IMR-90 (cell line): ENCODE measurements at places on chromosomes 6 and 20. TPM values are rescaled to one million over a fixed set of nuclear protein-coding genes. Genes with fewer than 3 reads are reported as not detected.

LY6G6F gene
- total RNA-seq, result not detected in 2 replicates

CST7 gene
- not detected in 2 replicates for total RNA-seq

PLCB4 gene
- 24.0 and 28.3 TPM in 2 replicates for total RNA-seq

FAM217A gene
- not detected in 2 replicates for total RNA-seq

FOXQ1 gene
- not detected in 2 replicates for total RNA-seq

CGA gene
- total RNA-seq, result not detected in 2 replicates

NFATC2 gene
- total RNA-seq, result 0.18 and 0.28 TPM in 2 replicates

MUCL3 gene
- total RNA-seq, result not detected in 2 replicates

ADNP gene
- 23.1 and 23.3 TPM in 2 replicates for total RNA-seq

- DNase-seq, result no peak
Observed at GRCh38 chr20:63057171-63058117, 50.7 kb upstream of the BHLHE23 start.

DNA sequence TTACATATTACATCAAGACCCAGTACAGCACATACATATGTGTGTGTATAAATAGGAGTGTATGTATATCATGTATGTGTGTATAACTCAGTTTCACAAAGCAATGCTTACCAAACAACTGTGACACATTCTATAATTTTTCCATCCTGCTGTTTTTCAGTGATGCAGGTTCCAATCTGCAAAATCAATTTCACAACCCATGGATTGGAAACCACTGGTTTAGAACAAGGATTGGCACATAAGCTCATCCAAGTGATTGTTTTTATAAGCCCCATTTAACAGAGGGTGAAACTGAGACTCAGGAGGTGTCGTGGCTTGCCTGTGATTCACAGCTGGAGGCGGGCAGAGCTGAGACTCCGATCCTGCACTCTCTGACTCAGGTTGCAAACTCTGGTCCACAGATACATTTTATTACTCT, 158.2 kb downstream of the ZMYND8 start:
- peak; percentile 34 for DNase-seq

- DNase-seq, result no peak
Observed at GRCh38 chr6:107598091-107598490, 108.2 kb downstream of the SOBP start.

DNA sequence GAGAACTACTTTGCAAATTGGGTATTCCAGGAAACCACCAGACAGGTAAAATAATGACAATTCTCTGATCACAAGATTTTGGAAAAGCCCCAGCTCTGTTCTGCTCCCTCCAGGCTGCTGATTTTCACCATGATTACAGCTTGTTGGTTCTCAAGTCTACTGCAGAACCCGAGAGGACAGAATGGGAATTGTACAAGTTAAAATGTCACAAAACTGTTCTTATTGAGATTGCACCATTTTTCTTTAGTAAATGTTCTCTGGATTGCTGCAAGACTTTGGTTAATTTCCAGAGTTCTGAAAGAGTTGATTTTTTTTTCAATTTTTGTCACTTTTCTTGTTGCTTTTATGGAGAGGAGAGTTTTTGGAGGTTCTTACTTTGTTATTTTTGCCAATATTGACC, 27.1 kb upstream of the HLA-DOA start:
- no peak for DNase-seq

DNA sequence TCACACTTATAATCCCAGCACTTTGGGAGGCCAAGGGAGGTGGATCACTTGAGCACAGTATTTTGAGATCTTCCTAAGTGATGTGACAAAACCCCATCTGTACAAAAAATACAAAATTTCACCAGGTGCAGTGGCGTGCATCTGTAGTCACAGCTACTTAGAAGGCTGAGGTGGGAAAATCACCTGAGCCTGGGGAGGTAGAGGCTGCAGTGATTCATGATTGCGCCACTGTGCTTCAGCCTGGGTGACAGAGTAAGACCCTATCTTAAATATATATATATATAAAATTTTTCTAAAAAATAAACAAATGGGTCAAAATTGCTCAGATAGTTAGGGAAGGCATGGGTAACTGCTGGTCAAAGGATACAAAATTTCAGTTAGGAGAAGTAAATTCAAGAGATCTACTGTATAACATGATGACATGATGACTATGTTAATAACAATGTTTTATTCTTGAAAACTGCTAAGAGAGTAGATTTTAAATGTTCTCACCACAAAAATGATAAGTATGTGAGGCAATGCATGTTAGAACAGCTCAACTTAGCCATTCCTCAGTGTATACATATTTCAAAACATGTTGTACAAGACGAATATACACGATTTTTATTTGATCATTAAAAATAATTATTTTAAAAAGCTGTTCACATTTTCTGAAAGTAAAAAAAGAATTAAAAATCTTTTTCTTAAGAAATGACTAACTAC, 24.4 kb downstream of the TBC1D32 start:
- DNase-seq, result peak; percentile 82

- DNase-seq, result peak; percentile 72
Observed at GRCh38 chr6:136035378-136036070, 184.0 kb downstream of the PDE7B start.

- DNase-seq, result no peak
Observed at GRCh38 chr20:62427172-62428001, at the start of gene RBBP8NL. Gene RBBP8NL (minus strand): TSS chr20:62427539. CDS start chr20:62419647, 7,892 bp downstream.

DNA sequence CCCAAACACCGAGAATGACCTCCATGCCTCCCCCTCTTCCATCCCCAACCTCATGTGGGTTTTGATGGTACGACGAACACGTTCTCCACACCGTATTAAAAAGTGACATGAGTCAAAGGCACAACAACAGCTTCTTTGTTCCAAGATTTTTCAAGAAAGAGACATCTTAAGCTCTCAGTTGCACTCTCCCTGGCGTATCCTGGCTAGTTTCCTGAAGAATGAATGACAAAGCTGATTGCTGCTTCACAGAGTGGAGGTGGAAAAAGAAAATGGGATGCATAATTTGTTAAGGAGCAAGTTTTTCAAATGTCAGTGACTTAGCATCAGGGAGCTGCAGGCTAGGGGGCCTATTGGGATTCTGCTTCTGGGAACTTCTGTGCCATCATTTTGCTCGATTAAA, 95.5 kb downstream of the STK35 start:
- DNase-seq, result no peak

DNA sequence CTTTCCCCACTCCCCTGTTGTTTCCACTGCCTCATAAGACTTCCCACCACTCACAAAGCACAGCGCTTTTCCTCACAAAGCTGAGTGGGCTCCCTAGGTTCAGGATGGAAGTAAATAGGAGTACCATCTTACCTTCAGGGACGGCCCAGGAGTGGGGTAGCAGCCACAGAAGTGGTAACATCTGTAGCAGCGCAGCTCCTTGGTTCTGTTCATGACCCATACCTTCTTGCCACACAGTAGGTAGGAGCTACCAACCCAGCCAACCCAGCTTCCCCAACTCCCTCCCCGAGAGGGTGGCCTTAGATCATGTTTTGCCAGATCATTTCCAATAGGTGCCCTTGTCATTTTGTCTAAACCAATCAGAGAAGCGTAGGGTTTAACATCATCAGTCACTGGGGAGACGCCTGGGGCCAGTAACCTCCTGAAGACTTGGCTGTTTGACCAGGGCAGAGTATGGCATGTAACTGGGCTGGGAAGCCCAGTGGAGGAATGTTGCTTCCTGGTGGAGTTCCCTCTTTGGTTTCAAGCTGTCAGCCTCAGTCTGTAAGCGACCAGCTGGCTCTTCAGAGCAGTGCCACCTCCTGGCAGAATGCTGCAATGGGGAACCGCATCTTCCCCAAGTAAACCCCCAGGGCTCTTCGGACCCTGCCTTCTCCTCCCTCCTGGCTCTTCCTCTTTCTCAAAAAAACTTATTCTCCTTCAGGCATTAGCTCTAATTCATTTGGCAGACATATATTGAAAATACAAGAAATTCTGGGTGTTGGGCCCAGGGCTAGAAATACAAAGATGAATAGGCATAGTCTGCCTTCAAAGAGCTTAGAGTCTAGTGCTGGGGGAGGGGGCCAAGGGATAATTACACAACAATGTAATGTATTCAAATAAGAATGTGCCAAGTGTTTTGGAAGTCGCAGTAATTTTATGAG, at the start of gene HLA-DMA:
TSS of gene HLA-DMA (minus strand) at position 281 of the 923 bp plus-strand sequence. CDS start at position 220, 61 bp downstream.
- peak; percentile 96 for DNase-seq

DNA sequence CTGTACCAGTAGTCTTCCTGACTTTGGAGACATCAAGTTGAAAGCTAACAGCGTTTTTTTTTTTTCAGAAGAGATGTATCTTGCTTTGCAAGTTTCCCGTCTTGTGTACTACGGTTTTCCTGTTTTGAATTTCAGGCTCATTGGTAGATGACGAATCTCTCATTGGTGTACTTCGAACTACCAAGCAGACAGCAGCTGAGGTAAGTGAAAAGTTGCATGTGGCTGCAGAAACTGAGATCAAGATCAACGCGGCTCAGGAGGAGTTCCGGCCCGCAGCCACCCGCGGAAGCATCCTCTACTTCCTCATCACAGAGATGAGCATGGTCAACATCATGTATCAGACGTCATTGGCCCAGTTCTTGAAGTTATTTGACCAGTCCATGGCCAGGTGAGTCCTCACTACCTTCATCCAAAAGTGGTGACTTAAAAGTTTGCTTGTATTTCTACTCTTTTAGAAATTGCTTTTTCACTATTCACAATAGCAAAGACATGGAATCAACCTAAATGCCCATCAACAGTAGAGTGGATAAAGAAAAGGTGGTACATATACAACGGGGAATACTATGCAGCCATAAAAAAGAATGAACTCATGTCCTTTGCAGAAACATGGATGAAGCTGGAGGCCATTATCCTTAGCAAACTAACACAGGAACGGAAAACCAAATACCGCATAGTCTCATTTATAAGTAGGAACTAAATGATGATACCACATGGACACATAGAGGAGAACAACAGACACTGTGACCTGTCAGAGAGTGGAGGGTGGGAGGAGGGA, 110.6 kb upstream of the GLP1R start:
- no peak for DNase-seq

DNA sequence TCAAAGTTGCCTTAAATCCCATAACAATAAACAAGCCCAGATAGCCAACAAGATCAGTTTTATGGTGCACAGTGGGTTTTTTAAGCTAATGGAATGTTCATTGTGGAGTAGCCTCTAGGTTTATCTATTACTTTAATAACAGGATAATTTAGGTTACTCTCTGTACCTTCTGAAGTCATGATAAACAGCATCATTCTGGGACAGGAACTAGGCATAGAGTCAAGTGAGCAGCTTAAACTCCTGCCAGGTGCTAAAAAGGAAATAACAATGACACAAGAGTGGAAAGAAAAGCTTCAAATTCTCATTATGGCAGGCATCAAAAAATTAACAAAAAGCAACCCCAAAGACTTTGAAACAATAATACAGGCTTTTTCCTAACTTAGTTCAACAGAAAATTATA, 228.8 kb downstream of the HACE1 start:
- no peak for DNase-seq

- DNase-seq, result no peak
Observed at GRCh38 chr6:97654674-97655073, 371.7 kb upstream of the MMS22L start.

- DNase-seq, result peak; percentile 43
Observed at GRCh38 chr6:117451671-117452070, 25.9 kb upstream of the ROS1 start.

DNA sequence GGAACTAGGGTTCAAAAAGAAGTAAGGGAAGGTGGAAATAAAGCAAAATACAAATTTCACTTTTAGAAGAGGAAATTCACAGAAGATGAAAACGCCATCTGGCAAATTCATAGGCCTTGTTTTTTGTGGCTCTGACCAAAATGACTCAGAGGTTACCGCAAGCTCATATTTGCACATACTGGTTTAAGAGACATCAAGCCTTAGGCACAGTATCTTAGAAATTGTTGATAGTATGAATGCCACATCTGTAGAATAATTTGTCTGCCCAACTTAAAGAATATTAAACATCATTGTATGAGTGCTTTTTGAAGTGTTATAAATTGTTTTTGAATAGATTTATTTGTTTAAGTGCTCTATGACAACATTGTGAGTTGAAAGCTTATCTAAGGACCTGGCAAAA, 10.6 kb downstream of the TAAR1 start:
- DNase-seq, result peak; percentile 74

DNA sequence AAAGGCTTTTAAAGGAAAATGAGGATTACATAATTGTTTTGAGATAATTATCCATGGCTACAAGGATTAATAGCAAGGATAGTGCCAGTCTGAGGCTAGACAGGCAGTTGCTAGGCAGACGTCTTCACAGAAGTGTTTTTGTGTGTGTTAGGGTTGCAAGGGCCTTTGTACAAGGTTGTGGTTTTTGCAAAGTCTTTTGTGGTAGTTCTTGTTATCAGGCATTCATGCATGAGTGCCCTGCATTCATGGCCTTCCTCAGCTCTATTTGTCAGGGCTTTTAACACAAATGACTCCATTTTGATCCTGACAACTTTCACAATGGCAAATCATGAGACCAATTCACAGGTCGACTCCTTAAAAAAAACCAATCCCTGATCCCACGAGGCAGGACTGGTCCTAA, 68.1 kb upstream of the TXNDC5 start:
- DNase-seq, result no peak

DNA sequence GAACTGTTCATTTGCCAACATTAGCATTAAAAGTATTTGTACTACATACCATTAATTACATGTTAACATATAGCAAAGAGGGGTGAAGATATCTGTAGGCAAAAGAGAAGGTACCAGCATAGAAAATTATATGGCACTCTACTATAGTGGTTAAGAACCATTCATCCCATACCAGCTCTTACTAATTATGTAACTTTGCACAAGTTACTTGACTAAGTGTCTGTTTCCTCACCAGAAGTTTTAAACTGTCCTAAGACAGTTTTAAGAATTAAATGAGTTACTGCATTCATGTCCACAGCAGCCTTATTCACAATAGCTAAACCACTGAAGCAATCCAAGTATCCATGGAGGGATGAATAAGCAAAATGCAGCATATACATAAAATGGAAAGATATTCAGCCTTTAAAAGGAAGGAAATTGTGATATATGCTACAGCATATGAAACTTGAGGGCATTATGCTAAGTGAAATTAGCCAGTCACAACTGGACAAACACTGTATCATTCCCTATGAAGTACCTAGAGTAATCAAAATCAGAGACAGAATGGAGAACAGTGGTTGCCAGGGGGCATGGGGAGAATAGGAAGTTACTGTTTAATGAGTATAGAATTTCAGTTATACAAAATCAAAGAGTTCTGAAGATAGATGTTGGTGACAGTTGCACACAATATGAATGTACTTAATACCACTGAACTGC, 98.9 kb downstream of the RNGTT start:
- no peak for DNase-seq

- no peak for DNase-seq
Observed at GRCh38 chr6:41065550-41066026, 6.6 kb downstream of the OARD1 start.

GRCh38 chr20:24502661-24503060, 33.2 kb downstream of the SYNDIG1 start:
- DNase-seq, result no peak

DNA sequence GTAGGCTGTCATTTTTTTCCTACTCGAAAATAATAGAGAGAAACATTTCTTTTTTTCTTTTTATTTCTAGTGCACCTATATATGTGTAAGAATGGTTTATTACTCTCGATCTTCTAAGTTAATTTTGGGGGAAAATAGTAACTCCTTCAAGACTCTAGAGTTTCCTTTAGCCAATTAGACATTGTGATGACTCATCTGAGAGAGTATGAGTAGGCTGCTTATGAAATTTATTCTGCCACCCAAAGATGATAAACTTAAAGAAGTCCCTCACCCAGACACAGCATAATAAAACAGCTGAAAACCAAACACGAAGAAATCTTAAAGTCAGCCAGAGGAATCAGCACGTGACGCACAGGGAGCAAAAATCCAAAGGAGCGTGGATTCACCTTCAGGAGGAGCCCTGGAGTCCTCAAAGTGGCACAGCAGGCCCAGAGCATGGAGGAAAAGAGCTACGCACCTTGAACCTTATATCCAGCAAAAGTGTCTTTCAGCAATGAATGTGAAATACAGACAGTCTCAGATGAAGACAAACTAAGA, 81.9 kb downstream of the ERMARD start:
- no peak for DNase-seq
